ENCODE measurements at places on chromosomes 7 and 10.

- peak; percentile 8 for DNase-seq
These were observed 231.2 kb downstream of the EXOC4 start for GRCh38 chr7:133484086-133484485.

GRCh38 chr10:114876169-114876568, 54.6 kb downstream of the FHIP2A start:
- DNase-seq: no peak

DNA sequence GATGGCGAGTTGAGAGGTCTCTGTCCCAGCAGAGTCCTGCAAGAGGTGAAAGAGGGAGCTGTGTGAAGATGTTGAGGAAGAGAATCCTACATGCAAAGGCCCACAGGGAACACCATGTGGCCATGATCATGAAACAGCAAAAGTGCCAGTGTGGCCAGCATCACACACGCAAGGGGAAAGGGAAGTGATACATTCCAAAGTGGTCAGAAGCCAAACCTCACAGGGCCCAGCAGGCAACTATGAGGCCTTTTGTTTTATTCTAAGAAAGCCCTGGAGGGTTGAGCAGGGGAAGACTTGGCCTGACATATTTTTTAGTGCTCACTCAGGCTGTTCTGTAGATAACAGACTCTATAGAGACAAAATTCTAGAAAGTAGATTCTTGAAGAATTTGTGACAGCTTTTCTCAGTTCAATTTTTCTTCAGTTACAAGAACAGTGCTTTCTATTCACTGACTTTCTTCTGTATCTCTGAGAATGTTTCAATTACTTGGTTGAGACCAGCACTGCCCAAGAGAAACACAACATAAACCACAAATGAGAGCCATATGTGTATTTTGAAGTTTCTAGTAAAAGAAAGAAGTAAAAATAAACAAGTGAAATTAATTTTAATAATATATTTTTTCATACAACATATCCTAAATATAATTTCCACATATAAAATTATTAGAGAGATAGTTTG, 82.3 kb downstream of the HTR7 start:
- peak; percentile 63 for DNase-seq

GRCh38 chr7:27359181-27360125, 116.9 kb downstream of the EVX1 start:
- DNase-seq: no peak

- DNase-seq: no peak
These were observed 75.7 kb downstream of the VPS41 start for GRCh38 chr7:38833329-38833728.

DNA sequence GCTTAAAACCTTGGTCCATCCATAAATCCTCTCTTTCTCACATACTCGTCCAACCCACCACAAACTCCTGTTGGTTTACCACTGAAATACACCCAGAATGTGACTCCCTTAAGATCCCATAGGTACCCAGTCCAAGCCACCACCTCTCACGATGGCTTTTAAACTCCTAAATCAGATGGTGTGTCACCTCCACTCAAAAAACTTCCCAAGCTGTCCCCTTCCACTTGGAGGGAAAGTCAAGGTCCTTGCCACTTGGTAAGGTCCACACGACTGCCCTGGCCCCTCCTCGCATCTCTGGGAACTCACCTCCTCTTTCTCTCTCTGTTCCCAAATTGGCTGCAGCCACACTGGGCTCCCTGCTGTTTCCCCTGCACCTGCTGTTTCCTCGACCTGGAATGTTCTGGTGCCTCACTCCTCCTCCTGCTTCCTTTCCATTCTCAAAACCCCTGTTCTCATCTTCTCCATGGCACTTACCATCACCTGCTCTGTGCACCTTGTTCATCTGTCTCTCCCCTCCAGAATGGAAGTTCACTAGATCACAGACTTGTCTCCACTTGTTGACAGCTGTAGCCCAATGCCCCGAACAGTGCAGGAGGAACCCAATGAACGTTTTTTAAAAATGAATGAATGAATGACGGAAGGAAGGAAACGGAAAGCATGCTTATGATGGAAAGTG, 23.0 kb downstream of the ZFAND2A start:
- no peak for DNase-seq

DNA sequence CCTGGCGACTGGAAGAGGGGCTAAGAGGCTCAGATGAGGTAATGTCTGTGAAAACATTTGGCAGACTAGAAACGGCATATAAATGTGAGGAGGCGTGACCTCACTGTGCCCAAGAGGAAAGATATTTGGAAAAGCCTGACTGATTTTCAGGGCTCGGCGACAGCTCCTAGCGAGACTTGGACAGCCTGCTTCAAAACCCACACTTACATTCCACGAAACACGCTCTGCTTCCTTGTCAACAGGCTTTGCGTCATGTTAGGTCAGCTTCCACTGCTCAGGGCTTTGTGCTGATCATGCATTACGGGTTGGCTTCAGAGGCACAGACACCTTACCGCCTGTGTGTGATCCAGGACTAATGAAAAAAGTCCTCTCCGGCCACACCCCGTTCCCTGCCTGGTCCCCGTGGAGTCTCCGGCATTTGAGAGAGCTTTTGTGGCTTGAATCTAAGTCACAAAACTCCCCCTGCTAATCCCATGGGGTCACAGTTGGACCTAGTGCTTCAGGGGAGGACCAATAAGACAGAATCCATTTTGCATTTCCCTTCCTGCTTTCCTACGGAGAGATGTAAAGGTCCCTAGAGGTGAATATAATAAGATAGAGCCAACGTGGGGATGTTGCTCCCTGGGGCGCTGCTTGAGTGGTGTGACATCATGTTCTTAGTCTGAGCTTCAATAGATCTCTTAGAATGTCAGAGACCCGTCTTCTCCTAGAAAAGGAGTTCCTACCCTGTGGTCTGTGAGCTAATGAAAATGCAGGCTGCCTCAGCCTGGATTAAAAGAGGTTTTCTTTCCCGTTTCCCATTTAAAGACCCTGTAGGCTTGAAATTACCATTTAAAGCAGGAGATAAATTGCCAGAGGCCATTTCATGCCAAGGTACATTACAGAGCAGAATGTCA, 25.5 kb downstream of the FGFBP3 start:
- peak; percentile 53 for DNase-seq

DNA sequence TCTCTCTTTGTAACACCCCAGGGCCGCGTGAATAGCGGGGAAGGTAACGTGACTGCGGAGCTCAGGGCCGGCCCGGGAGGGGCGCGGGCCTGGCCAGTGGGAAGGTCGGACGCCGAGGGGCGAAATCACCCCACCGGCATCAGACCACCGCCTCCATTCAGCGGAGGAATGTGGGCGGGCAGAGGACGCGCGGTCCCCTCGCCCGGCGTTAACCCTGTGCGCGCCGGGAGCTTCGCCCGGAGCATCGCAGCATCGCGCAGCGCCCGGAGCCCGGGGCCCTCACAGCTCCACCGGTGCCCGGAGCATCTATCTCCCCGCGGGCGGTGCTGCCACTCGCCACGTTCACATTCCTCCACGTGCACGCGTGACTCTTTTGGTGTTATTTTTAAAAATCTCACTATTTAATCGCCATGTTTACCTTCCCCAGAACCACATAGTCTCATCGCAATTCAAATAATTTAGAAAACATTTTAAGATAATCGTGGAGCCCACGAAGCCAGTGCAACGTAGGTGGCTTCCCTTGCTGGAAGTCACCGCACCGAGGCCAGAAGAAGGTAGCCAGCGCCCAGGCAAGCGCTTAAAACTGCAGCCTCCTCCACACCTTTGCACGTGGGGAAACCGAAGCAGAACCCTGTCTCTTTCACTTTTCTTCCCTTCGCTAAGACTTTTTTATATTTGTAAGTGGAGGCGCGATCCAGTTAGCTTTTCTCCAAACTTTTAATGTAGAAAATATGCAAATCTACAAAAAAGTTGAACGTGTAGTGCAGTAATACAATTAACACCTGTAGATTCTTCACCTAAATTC, 21.8 kb downstream of the FGFBP3 start:
- DNase-seq: peak; percentile 67

DNA sequence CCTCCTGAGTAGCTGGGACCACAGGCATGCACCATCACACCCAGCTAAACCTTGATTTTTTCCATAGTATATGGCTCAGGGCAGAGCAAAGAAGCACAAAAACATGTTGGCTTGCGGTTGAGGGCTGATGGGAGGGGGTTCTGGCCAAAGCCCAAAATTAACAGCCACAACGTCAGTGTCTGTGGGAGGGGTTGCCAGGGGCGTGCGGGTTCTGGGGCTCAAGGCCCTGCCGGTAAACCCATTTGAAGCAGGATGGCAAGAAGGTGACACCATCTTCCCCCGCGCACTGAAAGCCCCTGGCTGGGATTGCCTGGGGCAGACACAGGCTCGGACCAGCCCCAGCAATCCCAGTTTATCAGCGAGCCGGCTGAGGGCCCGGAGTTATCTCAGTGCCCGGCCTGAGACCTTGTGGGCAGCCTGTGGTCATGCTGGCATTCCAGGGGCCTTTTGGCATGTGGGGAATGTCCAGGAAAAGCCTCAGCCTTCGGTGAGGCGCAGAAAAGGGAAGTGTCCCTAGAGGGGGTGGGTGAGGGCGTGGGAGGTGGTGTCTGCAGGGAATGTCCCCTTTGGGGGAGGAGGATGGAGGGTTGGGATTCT, 167.7 kb upstream of the TNRC18 start:
- no peak for DNase-seq

DNA sequence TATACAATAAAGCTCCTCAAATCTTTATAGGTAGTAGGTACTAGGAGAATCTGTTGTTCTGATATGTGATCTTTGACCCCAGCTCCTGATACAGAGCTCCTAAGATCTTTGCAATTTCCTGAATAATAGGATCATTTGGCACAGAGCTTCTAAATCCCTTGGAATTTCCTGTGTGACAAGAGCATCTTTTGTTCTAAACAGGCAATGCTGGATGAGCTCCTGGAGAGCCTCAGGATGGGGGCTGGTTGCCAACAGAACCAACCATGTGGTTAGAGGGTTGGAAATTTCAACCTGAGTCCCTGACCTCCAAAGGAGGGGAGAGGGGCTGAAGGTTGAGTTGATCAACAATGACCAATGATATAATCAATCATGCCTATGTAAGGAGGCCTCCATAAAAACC, 629.0 kb downstream of the CCSER2 start:
- DNase-seq: no peak

- no peak for DNase-seq
These were observed 43.4 kb downstream of the ADCYAP1R1 start for GRCh38 chr7:31095286-31096197.

- no peak for DNase-seq
These were observed 58.3 kb upstream of the ADRB1 start for GRCh38 chr10:113985297-113985844.

DNA sequence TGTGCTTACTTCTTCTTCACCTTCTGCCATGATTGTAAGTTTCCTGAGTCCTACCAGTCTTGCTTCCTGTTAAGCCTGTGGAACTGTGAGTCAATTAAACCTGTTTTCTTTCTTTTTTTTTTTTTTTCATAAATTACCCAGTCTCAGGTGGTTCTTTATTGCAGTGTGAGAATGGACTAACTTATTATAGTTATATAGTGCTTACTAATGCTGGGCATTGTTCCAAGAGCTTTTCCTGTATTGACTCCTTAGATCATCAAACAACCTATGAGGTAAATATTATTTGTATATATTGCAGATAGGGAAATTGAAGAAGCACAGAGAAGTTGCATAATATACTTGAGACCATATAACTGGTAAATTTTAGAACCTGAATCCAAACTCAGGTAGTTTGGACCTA, 98.1 kb downstream of the MBL2 start:
- DNase-seq: no peak

- DNase-seq: no peak
These were observed 28.8 kb downstream of the WDR86 start for GRCh38 chr7:151381098-151381347.

DNA sequence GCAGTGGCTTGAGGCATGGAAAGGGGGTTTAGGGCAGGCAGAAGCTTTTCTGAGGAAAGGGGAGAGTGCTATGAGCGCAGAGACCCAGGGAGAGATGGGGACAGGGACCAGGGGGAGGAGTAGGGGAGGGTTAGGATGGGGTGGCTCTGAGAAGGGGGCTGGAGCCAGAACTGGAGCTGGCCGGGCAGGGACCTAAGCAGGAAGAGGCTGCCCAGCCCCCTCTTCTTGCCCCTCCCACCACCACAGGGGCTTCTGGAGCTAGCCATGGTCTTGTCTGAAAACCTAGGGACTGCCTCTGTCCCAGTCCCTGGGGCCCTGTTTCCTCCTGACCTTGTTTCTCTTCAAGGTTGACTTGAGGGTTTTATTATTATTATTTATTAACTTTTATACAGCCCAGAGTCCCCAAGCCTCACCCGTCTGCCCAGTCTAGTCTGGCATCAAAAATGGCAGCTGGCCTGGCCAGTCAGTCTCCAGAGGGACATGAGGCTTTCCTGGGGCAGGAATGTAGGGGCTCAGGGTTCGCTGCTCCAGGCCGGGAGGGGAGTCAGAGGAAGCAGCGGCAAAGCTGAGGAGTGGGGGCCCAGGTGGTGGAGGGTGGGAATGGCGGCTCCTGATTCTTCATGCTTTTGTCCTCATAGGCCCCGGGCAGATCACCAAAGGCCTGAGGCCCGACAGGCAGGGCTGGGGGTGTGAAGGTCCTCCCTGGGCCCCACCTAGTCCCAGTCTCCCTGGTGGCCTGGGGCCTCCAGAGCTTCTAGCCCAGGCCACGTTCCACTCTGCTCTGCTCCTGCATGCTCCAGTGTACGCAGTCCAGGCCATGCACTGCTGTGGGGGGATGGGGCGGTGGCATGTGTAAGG, 5.7 kb downstream of the TRIM8 start:
- DNase-seq: no peak

- DNase-seq: no peak
These were observed 1.2 kb downstream of the UCN3 start for GRCh38 chr10:5365928-5366327.

DNA sequence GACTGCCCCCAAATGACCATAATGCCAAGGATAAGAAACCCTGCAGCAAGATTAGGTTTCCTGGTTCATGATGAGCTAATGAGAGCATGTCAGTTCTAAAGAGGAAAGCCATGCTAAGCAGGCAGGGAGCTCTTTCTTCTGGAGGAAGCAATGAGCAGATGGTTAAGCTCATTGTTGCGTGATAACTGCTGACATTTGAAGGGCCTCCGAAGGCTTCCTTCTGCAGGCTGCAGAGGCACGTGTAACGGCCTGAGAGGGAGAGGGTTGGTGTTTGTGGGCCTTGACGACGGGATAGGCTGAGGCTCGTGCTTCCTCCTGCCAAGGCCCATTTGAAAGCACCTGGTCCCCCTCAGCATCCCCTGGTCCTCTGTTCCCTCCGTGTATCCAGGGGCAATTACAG, 63.5 kb upstream of the BTBD16 start:
- no peak for DNase-seq

DNA sequence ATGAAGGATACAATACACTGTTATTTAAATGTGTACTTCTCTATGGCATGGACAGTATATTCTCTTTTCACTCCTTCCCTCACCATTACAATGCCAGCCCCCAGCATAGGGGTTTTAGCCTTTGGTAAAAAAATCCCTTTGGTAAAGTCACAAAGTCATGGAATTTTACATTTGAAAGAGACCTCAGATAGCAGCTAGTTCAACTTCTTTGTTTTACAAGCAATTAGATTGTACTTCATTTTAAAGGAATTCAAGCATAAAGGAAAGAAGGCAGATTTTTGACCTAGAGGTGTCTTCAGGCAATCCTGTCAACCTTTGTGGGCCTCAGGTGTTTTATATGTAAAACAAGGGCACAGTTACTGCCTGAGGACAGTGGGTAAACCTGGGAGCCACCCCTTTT, 1188.4 kb upstream of the AUTS2 start:
- no peak for DNase-seq
